ENCODE measurements at places on chromosomes 7 and 10. TPM values are rescaled to one million over a fixed set of nuclear protein-coding genes. Genes with fewer than 3 reads are reported as not detected.

DNA sequence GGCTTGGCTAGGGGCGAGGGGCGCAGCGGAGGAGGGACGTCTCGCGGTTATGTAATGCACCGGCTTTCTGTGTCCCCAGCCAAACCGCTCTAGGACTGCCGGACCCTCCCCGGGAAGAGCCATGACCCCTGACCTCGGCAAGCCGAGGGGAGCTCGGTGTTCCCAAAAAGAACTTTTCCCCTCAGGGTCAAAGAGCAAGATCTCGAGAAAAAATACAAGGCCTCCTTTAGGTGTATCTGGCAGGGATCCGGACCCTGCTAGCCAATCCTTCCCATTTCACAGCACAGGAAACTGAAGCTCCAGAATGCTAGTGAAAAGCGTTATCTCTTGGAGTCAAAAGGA is 590 bp upstream of the SLC16A12 start:
- no peaks in the 10 kb centered on the region for H3K36me3 ChIP-seq
- H3K27ac ChIP-seq, result no peak overlapping the region
- no peak for DNase-seq
- H3K4me3 ChIP-seq, result no peak overlapping the region
- H3K4me1 ChIP-seq, result peaks cover 12% of the 10 kb centered on the region

DNA sequence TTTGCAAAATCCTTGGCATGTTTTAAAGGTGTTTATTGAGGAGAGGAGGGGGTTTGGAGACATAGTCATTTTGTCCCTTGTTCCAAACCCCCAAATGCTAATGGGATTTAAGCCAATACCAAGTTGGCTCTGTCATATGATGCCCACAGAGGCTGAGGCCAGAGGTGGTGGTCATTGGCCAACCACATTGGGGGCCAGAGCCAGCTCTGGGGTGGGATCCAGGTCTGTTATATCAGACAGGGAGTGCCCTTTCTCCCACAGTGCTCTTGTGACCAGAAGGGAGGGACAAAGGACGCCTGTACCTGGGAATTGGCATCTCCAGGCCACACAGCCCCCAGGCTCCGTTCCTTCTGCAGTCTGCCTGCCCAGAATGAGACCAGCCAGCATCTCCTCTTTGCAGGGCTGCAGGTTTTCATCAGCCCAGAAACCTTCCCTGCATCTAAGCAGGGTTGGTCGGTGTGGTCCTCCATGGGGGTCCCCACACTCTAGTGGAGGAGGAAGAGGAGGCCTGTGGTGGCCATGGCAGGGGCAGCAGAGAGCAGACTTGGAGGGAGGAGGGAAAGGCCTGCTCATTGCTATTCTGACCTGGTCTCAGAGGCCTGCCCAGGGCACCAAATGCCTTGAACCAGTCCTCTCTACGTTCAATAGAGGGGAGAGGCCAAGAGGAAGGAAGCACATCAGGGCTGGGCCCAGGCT is 17.9 kb downstream of the ADCYAP1R1 start:
- H3K27ac ChIP-seq, result no peak overlapping the region
- H3K4me3 ChIP-seq, result no peak overlapping the region
- H3K27me3 ChIP-seq, result peaks cover 3% of the 10 kb centered on the region
- no peaks in the 10 kb centered on the region for H3K4me1 ChIP-seq
- no peak for DNase-seq

CALCR gene
- total RNA-seq, result not detected

ZNF3 gene
- 20.9 TPM for total RNA-seq

Data from activated CD8-positive, alpha-beta T cell treated with anti-CD3 and anti-CD28 coated beads, Interleukin-2, amount 10 ng/mL, durations not matched to agents 7 days and 5 days (primary cell).